ENCODE measurements at places on chromosomes 5 and 9.

- DNase-seq: no peak
These were observed 32.2 kb downstream of the CWC27 start for GRCh38 chr5:64800926-64801325.

GRCh38 chr5:142063878-142064331 lies 44.7 kb upstream of the NDFIP1 start:
- no peak for DNase-seq

GRCh38 chr5:175677571-175677970 lies 19.7 kb downstream of the HRH2 start:
- no peak for DNase-seq

DNA sequence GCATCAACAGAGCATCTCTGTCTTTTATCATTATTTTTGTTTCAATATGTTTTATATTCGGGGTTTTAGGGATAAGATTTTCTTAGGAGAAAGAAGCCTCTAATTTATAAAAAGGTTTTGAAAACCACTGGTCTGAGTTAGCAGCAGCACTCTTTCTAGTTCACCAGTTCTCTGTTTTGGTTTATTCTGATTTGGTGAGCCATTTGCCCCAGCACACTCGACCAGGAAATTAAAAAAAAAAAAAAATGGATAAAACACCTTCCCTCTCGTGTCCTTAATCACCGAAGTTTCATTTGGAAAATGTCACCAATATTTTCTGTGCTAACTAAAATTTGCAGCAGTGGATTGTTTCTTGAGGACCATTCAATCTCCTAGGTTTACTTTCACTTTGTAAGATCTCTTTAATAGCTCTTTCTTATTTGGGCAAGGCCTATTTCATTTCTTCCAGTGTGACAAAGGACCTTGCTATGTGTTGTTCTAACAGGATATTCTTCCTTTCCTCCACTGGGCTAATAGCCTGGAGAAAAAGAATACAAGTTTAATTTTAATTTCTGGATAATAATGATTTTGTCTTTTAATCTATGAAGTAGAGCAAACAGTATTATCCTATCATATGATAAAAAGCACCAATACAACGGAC lies 57.8 kb upstream of the ANXA1 start:
- DNase-seq: no peak

- no peak for DNase-seq
These were observed 16.1 kb downstream of the CCT5 start for GRCh38 chr5:10266137-10266536.

- no peak for DNase-seq
These were observed 240.6 kb downstream of the MARCHF11 start for GRCh38 chr5:15938961-15939360.

- no peak for DNase-seq
These were observed 242.5 kb downstream of the NFIB start for GRCh38 chr9:14071484-14071883.

- DNase-seq: no peak
These were observed 807.7 kb downstream of the MTRR start for GRCh38 chr5:8676695-8677094.

DNA sequence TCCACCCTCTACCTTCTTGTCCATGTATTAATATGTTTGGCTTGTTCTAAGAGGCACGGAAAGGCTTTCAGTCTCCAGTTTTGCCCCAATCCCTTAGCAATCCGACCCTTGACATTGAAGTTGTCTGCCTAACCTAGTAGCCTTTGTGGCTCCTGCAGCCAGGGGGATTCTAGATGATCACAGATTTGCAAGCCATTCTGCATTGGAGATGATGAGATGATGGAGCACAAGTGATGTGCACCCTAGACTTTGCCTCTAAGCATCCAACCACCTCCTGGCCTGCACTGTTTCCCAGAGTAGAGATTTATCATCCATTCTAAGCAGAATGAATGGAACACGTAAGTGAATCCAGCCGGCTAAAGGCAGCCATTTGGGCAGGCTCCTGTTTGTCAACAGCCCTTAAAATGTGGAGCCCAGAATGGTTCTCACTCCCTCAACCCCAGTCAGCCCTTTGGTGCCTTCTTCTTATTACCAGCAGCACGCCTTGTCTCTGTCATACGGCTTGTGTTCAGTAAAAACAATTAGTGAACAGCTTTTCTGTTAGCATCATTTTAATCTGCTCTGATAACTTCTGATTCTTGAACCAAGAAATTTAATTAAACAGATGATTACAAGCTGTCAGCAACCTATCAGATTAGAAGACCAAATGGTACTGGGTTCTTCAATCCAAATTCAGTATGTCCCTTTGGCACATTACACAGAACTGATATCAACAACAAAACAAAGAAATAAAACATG lies 5.7 kb upstream of the TRAF1 start:
- no peak for DNase-seq

GRCh38 chr5:168810641-168811040 lies 231.5 kb upstream of the PANK3 start:
- DNase-seq: no peak

DNA sequence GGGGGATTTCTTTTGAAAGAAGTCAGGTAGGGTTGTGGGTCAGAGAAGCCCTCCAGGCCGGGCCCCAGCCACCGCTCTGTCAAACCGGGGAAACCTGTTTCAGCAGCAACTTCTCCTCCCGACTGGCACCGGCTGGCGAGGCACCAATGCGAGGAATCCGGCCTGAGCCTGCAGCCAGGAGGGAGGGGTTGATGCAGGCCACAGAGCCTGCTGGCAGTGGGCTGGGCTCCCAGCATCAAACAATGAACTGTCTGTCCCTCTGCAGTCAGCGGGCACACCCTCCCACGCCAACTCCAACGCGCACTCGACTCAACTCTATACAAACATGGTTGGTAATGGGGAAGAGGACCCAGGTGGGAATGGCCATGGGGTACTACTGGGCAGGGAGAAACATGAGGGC lies 12.1 kb downstream of the PCDH1 start:
- peak; percentile 85 for DNase-seq

- DNase-seq: peak; percentile 92
These were observed at the start of gene SLC31A2 for GRCh38 chr9:113150670-113151611. Gene SLC31A2 (plus strand): TSS chr9:113151007. CDS start chr9:113151075, 68 bp downstream.

All from LoVo (cell line).